Amniotic stem cell (primary cell): ENCODE measurements at places on chromosomes 2 and 18.

DNA sequence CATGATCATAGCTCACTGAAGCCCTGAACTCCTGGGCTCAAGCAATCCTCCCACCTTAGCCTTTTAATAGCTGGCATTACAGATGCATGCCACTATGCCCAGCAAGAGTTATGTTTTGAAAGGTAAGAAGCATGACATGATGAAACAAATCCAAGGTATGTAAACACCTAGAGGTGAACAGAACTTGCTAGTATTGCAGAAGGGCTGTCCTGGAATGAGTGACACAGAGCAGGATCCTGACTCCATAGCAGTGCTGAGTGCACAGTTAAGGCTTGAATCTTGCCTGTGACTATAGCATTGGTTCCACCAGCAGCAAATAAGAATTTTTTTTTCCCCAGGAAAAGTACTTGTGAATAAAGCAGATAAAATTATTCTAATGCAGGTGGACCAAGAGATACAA is 309.5 kb downstream of the PIK3C3 start:
- DNase-seq: no peak

GRCh38 chr18:43031169-43031568 is 84.3 kb downstream of the RIT2 start:
- no peak for DNase-seq

DNA sequence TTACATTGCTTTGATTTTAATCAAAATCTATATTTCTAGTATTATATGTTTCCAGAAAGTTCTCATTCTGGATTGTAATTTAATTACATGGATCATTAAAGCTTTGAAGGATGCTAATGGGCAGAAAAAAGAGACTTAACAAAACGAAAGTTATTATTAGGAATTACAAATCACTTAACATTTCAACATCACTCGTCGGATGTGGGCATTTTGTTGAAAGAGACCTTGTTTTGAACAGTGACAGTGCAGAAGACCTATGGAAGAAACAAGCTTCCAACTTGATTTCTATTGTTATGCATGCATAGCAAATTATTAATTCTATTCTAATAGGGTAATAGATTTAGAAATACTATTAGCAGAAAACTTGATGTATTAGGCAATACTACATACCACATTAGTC is 31.4 kb upstream of the DARS1 start:
- DNase-seq: no peak

- no peak for DNase-seq
Measured at GRCh38 chr2:171673905-171674304, 13.4 kb upstream of the DYNC1I2 start.

DNA sequence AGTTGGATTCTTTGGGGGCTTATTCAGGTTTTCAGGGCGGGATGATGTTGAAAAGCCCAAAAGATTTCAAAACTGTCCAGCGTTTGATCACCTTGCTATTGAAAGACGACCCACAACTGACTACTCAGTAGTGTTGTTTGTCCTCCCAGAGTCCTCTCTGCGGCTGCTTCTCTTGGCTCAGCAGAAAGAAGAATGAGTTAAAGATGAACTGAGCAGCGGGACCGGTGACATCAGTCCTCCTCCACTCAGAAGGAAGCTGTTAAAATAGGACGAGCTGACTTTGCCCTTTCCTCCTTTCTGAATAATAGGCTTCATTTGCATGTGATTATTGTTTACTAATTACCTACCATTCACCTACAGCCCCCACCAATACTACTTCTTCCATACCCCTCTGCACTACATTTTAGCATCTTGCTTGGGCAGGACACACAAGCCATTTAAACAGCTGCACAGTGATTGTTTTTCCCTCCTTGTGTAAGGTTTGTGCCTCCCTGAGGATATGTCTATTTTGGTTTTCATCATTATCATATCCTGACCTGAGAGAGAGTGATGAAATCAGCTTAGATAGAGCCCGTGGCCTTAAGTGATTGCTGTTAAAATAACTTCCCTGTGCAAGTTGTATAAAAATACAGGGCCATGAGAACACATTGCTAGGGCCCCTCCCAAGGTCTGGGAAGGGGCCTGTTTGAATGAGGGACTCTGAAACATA is 261.8 kb downstream of the FHOD3 start:
- DNase-seq: no peak

- no peak for DNase-seq
Measured at GRCh38 chr18:32760391-32760790, 12.4 kb downstream of the KLHL14 start.

- DNase-seq: no peak
Measured at GRCh38 chr2:27838502-27838901, 51.7 kb downstream of the RBKS start.

GRCh38 chr2:26011990-26012856 is 21.7 kb upstream of the RAB10 start:
- DNase-seq: no peak

DNA sequence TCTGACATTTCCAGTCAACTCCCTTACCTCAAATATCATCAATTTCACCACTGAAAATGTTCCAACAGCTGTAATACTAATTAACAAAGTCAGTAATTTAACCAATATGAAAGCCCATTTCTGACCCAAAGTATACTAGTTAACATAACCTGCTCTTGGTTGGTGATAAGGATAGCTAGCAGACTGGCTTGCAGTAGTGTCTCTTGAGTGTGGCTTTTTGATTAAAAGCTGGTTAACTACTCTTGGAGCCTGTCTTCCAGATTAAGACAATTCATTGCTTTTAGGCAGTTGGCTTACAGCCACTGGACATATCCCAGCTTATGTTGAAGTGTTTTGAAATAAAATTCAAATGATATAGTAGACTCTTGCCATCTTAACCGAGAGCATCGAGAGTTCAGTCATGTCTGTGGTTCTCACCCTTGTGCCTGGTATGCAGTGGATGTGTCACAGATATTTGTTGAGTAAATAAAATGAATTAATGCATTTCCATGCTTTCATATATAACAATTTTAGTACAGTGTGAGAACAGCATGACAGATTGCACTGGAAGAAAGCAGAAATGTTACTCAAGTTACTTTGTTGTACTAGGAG is 158.1 kb downstream of the TANC1 start:
- no peak for DNase-seq

- no peak for DNase-seq
Measured at GRCh38 chr2:233976690-233977294, 59.6 kb downstream of the TRPM8 start.

GRCh38 chr18:13254971-13255927 is 36.7 kb downstream of the LDLRAD4 start:
- no peak for DNase-seq

- DNase-seq: no peak
Measured at GRCh38 chr2:216107760-216108159, 1.4 kb upstream of the XRCC5 start.

DNA sequence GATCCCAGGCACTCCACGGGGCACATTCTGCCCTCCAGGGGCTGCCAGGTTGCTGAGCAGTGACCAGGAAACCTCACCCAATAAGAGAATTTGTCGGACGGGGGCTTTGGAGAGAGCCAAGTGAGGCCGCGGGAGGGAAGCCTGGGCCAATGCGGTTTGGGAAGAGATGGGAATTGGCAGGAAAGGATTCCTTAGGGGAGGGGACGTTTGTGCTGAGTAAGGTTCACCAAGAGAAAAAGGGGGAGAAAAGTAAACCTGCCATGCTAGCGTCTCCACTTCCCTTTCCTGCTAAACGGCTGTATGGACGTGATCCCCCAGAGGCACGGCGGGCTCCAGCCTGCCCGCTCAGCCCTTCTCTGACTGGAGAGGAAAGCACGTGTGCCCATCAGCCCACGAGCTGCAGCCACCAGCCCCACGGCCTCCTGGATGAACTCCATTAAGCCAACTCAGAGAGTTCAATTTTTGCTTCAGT is 194.4 kb upstream of the ID2 start:
- DNase-seq: no peak

GRCh38 chr2:2932189-2932588 is 445.4 kb downstream of the EIPR1 start:
- DNase-seq: no peak

DNA sequence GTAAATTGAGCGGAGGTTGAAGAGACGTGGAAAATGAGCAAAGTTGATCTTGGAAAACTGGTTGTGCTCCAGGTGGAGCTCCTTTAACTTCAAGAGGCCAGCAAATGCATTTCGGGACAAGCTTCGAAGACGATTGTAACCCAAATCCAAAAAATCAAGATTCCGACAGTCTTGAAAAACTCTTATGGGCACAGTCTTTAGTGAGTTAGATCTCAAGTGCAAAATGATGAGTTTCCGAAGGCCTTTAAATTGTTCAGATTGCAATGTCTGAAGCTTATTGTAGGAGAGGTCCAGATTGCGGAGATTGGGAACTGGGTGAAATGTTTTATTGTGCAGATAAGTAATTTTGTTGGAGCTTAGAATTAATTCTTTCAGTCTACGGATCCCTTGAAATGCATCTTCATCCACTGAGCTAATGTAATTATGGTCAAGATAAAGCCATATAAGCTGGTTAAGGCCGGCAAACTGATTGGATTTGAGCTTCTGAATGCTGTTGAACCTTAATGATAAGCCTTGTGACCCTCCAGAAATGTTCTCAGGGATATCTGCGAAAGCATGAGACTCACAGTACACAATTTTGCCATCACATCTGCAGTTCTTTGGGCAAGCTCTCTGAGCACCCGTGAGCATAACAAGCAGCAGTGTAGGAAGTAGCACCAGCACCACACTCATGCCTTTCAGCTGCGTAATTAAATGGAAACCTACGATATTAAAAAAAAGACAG is 2.9 kb downstream of the LRRTM4 start:
- DNase-seq: no peak

GRCh38 chr2:178394859-178395258 is 56.1 kb downstream of the PRKRA start:
- no peak for DNase-seq

- no peak for DNase-seq
Measured at GRCh38 chr18:56115071-56116015, 523.0 kb downstream of the TXNL1 start.
